ENCODE measurements at places on chromosomes 7 and 10.

DNA sequence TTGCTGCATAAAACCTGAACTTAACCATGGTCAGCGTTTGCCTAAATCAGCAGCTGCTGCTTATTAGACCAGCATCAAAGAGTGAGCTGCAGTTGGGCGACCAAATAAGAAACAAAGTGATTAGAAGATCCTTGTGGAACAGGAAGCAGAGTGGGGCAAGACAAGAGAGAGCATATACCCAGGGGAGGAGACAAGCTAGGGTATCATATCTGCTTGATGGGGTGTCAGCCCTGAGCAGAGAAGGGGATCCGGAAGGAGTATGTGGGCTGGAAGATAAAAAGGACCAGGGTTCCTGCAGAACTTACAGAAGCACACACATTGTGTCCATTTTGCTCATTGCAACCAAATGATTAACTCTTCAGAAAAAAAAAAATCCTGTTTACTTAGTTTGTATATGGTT lies 213.6 kb downstream of the CELF2 start:
- DNase-seq, result no peak

- no peak for DNase-seq
These were observed 22.6 kb downstream of the UNCX start for GRCh38 chr7:1255080-1255816.

- DNase-seq, result no peak
These were observed 69.3 kb upstream of the PHYHIPL start for GRCh38 chr10:59107147-59107546.

DNA sequence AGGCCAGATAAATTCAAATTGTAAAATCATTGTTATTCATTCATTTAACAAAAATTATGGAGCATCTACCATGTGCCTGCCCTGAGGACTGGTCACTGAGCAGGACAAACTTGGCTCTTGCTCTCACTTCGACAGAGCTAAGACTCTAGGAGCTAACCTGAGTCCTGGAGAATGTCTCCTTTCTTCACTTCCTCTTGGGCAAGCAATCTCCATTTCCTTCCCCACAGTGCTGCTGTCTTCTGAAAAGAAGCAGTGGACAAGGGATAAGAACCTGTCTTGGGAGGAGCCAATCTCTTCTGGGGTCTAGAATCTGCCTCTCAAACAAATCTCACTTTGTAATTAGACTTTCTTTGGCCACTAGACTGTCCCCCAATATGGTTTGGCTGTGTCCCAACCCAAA lies 76.2 kb upstream of the PLXNA4 start:
- DNase-seq, result no peak

- no peak for DNase-seq
These were observed 292.1 kb upstream of the IGFBP3 start for GRCh38 chr7:46213154-46213537.

- DNase-seq, result no peak
These were observed 58.1 kb downstream of the PODXL start for GRCh38 chr7:131498237-131498885.

- no peak for DNase-seq
These were observed 48.4 kb upstream of the CRTAC1 start for GRCh38 chr10:98078774-98079173.

- DNase-seq, result no peak
These were observed 25.7 kb downstream of the SNX8 start for GRCh38 chr7:2288503-2288902.

DNA sequence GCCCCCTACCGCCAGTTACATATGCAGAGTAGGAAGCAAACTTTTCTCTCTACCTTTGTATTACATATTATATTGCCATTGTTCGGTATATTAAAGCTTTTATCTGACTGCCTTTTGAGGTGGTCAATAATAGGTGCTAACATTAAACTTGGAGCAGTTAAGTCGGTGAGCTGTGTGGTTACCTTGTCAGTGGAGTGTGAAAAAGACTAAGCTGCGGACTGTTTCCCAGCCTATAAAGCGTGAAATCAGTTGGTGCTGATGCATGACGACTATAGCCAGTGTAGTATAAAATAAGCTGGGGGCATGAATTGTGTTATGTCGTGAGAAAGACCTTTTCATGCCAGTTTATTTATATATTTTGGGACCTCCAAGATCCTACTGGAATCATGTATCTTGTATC lies 33.7 kb downstream of the R3HCC1L start:
- no peak for DNase-seq

GRCh38 chr7:45699015-45699309 lies 124.8 kb downstream of the ADCY1 start:
- no peak for DNase-seq

DNA sequence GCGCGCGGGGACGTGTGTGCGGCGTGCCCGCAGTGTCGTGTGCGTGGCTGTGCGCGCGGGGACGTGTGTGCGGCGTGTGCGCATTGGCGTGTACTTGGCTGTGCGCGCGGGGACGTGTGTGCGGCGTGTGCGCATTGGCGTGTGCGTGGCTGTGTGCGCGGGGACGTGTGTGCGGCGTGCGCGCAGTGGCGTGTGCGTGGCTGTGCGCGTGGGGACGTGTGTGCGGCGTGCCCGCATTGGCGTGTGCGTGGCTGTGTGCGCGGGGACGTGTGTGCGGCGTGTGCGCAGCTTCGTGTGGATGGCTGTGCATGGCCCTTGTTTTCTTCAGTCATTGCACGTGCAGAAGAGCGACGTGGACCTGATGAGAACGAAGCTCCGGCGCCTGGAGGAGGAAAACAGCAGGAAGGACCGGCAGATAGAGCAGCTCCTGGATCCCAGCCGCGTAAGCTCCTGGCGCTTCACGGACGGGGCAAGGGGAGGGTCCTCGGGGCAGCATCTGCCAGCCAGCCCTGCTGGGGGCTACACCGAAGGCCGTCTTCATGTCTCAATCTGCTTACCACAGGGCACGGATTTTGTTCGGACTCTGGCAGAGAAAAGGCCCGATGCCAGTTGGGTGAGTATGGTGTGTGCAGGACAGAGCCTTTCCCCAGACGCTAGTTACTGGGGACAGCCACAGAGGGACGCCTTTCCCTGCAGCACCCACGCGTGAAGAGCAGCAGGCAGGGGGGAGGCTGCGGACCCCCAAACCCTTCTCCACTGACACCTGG lies 19.3 kb downstream of the IQCE start:
- no peak for DNase-seq

- DNase-seq, result no peak
These were observed 46.2 kb downstream of the AMZ1 start for GRCh38 chr7:2734084-2734686.

GRCh38 chr10:76303682-76304316 lies 872.4 kb downstream of the LRMDA start:
- DNase-seq, result peak; percentile 16

DNA sequence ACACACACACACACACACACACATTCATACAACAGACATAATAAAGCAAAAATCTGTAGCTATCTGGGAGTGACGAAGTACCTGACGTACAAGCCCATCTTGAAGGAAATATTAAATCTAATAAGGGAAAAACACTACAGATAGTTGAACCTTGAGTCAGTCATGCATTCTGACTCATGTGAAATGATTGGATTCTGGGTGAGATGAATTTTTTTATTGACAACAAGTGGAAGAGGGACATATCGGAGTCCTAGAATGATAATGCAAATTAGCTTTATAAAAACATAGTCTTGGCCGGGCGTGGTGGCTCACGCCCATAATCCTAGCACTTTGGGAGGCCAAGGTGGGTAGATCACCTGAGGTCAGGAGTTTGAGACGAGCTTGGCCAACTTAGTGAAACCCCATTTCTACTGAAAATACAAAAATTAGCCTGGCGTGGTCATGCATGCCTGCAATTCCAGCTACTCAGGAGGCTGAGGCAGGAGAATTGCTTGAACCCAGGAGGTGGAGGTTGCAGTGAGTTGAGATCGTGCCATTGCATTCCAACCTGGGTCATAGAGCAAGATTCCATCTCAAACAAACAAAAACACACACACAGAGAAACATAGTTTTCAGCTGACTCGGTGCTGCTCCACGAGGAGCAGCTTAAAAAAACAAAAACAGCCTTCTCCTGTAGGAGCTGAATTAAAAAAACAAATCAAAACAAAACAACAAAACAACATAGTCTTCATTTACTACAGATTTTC lies 154.4 kb upstream of the MKLN1 start:
- DNase-seq, result no peak

DNA sequence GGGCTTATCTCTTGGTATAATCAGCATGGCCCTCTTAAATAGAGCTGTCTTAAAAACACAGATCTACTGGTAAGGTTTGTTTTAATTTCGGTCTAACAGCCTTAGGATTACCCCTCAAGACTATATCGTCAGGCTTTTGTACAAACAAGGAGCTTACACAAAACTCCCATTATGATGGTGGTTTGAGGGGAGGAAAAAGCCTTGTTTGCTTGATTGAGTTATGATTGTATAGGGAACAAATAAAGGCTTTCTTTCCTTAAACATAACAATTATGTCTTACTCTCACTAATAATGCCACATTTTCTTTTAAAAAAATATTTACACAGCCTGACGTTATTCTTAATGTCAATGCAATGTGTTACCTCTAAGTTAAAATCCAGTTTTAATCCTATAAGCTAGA lies 188.8 kb upstream of the TCF7L2 start:
- no peak for DNase-seq

DNA sequence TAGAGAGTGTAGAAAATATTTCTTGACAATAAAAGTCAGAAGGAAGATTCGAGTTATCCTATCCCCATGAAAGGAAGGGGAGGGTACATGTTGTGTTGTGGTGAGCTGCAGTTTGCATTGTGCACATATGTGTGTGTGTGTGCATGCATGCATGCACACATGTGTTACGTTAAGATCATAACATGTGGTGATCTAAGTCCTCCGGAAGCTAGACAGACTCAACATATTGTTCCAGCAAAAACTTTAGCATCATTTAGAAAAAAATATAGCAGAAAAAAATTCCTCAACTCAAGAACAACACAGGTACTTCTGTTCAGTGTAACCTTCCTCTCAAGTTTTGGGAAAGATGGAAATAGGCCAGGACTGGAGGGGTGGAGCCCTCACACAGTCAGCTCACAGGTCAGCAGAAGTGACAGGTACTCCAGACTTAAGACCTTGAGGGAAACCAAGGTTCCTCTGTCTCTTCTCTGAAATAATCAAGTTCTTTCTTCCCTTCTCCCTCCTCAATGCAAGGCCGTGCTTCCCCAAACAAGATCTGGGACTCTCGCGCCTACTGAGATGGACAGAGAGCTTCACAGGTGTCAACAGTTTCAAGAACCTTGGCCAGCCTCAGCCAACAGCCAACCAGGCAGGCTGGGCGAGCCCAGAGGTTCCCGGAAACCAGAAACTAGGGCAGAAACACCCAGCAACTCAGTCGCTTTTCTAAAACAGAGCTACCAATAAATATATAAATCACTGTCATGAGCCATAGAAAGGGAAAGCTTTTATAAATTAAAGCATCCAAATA lies 205.2 kb downstream of the FAM107B start:
- no peak for DNase-seq

- DNase-seq, result no peak
These were observed 650.4 kb downstream of the SDK1 start for GRCh38 chr7:3951316-3952055.

DNA sequence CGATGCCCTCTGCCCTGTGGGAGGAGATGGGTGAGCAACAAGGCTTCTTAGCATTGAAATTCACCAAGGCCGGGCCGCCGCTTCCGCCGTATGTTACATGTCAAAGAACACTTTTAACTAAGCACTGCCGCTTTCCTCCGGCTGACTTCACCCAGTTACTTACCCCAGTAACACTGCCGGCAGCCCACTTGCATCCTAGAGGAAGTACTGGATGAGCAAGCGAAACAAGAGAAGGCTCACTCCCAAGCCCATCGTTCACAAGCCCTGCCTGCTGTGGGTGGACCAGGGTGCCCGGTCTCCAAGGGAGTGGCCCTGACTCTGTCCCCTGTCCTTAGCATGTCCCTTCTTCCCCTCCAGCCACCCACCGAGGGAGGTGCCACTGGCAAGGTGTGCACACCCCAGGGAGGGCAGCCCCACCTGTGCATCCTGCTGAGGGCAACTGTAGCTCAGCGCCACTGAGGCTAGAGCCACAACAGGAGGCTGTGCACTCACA lies 73.1 kb upstream of the EBF3 start:
- no peak for DNase-seq

GRCh38 chr7:81394029-81394428 lies 375.8 kb downstream of the HGF start:
- no peak for DNase-seq

- no peak for DNase-seq
These were observed 317.8 kb downstream of the SH2D4B start for GRCh38 chr10:80855348-80855971.

DNA sequence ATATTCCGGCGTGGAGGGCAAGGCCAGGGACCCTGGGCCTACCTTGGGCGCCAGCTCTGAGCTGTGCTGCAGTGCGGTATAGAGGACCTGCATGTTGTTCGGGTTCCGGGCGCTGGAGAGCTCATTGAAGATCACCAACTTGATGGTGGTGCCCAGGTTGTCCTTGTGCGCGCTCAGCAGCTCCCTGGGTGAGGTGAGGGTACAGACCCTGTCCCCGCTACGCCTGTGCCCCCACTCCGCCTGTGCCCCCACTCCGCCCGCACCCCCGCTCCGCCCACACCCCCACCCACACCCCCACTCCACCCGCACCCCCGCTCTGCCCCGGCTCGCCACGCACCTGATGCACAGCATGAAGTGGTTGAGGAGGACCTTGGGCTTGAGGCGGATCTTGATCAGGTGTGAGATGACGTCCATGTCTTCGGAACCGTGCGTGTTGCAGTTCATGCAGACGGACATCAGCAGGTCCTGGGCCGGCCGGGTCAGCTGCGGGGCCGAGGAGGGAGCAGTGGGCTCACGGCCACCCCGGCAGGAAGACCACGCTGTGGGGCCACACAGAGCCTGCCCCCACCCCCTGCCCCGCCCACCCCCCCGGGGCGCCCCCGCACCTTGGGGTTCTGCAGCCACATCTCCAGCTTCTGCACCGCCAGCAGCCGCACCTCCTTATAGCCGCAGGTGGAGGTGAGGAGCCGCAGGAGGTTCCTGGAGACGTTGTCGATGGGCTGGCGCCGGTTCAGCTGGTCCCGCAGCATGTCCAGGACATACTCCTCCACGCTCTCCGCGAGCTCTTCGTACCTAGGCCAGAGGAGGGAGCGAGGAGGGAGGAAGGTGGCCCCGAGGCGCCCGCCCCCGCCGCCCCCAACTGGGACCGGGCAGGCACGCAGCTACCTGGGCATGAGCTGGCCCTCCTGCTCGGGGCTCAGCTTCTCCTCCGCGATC lies 5.6 kb downstream of the INTS1 start:
- no peak for DNase-seq

DNA sequence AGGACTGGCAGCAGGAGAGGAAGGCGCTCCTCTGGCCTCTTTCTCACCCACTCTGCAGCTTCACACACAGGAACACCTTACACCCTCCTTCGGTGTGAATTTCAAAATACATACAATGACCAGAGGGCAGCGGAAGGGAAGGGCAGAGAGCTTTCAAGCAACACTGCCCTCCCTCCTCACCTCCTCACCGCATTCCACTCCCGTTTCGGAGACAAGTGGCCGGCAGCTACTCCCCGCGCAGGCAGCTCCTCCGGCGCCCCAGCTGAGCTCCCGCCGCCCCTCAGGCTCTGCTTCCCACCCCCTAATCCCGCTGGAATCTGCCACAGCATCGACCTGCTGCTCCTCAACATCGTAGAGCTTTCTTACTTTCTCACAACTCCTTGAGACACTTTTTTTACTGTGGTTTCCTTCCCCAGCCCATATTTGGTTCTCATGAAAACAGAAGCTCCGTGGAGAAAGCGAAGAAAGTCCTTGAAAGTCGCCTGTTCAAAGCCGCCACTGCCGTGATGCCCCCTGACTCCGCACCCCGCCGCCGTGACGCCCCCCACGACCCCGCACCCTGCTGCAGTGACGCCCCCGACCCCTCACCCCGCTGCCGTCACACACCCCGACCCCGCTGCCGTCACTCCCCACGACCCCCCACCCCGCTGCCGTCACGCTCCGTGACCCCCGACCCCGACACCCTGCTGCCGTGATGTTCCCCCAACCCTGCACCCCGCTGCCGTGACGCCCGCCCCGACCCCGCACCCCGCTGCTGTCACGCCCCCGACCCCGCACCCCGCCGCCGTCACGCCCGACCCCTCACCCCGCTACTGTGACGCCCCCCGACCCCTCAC lies 14.6 kb upstream of the GPER1 start:
- no peak for DNase-seq
